ENCODE measurements at places on chromosomes 3 and 15.
A peak's percentile ranks its signal among the peaks of the same experiment; 100 is the strongest.

DNA sequence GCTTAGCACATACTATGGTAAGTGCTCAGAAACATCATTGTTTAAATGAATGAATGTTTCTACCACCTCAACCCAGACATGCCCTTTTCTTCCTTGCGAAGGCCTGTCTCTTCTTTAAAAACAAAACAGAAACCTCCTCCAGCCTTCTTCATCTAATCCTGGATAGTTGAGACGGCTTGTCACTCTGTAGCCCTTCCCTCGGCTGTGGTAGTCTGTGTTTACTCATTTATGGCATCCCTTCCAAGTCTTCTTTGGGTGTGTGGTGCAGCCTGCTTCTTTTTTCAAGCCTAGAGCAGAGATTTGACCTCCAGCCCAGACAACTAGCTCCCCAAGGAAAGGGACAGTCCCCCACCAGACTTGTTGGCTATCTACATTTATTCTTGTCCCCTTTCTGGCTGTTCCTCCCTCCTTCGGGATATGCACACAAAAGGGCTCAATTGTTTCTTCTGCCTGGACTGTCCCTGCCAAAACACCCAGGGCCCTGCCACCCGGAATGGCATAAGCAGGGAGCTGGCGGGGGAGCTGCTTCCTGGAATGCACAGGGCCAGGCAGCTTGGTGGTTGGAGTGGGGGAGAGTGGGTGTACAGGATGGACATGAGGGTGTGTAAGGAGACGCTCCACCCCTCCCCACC is 67.8 kb downstream of the ITGA11 start:
- DNase-seq, result no peak

DNA sequence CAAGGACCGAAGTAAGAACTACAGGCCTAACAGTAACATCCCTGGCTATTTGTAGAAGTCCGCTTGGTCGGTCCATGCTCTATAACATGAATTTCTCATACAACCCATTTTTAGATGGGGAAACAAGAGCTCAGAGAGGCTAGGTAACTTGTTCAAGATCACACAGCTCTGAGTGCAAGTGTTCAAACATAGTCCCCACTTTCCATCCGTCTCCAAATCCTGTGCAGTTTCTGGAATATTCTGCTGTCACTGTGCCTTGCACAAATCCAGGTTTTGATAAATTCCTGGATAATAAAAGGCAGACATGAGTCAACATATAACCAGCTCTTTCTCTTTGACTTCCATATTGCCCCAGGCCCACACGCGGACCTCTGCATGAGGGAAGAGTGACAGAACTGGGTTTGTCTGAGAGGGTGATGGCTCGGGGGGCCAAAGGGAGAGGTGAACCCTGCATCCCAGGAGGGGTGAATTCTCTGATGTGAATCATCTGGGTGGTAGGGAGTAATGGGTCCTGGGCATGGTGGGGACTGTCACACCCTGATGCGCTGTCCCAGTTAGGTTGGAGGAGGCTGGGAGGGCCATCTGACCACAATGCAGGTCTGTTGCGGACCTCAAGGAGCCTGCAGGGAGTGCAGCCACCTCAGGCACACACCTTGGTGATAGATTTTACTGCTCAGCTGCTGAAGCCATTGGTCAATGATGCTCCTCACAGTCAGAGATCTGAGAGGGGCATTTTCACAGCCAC is 162.2 kb downstream of the SMAD6 start:
- peak; percentile 5 for DNase-seq

DNA sequence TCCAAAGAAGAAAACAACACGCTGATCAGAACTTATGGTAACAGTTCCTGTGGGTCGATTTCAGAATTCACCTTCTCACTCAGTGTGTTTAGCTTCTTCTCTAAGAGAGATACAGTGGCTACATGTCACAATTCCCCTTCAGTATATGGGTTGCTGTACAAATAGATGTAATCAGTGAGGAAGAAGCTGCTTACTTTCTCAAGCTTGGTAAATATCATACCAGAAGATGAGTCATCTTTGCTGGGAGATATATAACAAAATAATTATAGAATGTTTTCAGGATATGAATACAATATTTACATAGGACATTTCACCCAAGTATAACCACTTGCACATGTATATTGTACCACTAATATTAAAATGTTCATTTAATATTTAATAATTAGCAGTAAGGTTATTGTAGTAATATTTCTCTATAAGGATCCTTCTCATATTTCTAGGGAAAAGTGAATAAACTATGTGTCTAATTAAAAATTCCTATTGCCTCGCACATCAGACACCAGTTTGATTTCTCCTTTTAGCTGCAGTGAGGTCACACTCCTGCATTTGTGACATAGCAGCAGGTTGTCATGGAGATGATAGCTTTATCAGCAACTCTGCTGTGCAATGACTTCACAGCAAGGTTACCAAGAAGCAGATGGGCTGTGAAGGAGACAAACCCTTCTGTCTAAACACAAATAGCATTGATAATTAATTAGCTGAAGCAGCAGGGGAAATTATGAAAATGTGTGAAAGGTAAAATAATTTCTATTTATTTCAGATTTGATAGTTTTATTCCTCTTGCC is 211.4 kb downstream of the TUSC7 start:
- DNase-seq, result no peak

DNA sequence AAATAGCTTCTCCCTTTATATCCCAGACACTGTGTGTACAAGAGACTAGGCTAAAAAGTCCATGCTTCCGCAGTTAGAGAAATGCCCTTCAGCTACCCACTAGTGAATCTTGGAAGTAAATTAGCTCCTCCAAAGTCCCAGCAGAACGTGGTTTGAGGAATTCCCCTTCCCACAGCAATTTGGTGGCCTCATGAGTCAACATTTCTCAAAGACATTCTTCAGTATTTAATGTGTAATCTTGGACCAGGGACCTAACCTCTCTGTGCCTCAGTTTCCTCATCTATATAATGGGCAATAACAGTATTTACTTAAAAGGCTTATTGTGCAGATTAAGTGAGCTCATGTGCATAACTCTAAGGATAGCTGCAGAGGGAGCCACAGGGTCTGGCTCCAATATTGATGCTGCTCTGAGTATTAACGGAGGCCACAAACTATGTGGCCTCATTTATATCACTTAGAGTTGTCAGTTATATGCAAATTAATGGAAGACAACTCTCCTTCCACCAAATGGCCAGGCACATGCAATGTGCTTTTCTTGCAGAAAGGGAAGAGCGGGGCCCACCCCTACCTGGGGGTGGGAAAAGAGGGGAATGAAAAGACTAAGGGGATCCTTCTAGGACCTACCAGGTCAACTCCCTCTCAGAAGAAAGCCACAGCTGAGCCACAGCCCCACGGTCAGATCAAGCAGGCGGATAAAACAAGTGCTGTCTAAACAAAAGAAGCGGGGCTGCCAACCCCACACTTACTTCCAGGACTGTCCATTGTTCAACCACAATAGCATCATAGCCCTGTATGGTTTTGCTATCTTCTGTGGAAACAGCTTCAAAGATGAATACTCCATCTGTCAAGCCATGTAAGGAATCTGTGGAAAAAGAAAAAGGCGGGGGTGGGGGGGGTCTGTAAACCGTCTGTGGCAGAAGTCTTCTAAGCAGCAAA is 92.4 kb downstream of the OXNAD1 start:
- no peak for DNase-seq

DNA sequence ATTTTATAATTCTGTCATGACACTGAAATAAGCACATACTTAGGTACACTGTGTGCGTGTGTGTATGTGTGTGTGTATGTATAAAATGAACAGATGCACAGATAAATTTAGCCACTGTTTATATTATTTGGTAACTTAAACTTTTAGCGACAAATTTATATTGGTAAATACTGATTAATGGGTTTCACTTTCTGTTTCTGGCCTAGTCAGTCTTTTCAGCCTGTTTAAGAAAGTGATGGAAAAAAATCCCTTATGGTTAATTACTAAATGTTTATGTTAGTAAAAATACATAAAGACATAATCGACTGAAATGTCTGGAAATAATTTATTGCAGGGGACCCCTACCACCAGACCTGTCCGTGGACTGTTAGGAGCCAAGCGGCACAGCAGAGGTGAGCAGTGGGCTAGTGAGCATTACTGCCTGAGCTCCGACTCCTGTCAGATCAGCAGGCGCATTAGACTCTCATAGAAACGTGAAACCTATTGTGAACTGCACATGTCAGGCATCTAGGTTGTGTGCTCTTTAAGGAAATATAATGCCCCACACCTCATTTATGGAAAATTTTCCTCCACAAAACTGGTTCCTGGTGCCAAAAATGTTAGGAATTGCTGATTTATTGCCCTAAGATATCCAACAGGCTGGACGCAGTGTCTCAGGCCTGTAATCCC is 717.4 kb downstream of the SI start:
- no peak for DNase-seq

- DNase-seq, result no peak
Observed at GRCh38 chr3:125351152-125351551, 24.0 kb downstream of the ZNF148 start.

DNA sequence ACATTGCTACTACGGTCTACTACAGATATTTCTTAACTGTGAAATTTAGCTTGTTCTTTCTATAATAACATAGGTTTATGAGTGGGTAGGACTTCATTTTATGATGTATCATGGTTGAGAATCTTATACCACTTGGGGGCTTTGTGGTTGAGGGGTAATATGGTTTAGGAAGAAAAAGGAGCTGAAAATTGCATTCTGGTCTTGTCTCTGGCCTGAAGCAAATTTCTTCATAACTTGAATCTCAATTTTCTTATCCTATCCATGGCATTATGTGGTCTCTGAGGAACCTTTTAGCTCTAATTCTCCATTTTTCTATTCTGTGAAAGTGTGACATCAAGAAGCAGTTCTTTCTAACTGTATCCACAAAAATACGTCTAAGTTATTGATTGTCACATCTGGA is 341.0 kb downstream of the SOX2 start:
- DNase-seq, result no peak

Measured in naive thymus-derived CD8-positive, alpha-beta T cell (primary cell).